ENCODE measurements at places on chromosomes 12 and 14.

GRCh38 chr12:47868041-47868440 is 36.8 kb downstream of the VDR start:
- DNase-seq: no peak

DNA sequence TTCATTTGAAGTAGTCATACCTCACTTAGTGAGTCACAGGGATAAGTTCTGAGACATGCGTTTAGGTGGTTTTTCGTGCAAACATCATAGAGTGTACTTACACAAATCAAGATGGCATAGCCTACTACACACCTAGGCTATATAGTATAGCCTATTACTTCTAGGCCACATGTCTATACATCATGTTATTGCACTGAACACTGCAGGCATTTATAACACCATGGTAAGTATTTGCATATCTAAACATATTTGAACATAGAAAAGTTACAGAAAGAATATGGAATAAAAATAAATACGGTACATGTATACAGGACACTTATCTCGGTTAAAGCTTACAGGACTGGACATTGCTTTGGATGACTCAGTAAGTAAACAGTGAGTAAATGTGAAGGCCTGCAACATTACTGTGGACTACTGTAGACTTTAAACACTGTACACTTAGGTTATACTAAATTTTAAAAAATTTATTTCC is 670.6 kb downstream of the SLC16A7 start:
- DNase-seq: no peak

DNA sequence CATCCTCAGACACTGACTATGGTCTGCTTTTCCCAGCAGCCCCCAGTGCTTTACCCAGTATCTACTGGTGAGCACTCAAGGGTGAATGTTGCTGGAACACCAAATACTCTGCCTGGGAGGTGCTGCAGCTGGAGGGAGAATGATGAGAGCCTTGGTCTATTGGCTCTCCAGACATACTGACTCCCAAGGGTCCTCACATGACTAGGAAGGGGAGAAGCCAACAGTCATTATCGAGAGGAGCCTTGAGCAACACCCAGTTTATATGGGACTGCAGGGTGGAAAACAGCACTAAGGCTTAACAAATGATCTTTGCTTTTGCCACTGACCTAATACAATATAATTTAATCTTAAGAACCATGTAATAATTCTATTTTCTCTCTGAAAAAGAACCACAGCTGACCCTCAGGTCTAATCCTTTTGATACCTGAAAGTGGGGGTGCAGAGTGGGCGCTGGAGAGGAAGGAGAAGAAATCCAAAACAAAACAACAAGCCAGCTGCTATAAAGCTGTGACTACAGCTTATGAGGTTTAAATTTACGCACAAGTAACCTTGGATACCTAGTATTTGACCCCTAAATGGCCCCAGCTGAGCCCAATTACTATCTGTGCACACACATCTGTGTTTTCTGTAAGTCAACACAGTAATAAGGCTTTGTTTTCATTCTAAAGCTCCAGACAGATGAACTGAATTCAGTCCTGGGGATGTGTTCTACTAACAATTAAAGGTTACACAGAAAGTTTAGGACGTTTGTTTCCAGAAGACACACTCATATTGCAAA is 107.8 kb upstream of the GRIP1 start:
- no peak for DNase-seq

DNA sequence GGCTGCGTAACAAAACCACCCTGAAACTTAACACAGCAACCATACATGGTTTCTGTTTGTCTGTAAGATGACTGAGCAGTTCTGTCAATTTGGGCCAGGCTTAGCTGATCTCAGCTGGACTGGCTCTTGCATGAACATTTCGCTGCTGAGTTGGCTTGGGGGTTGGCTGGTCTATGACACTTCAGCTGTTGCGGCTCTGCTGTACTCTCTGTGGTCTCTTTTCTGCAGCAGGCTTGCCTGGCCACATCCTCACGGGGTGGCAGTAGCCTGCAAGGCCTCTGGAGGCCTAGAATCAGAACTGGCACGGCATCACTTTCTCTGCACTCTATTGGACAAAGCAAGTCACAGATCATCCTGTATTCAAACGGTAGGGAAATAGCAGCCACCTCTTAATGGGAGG is 216.2 kb downstream of the BCL11B start:
- DNase-seq: no peak

GRCh38 chr12:67562513-67563287 is 85.8 kb upstream of the DYRK2 start:
- no peak for DNase-seq

- DNase-seq: no peak
These were observed 50.3 kb downstream of the ESRRB start for GRCh38 chr14:76426161-76426696.

DNA sequence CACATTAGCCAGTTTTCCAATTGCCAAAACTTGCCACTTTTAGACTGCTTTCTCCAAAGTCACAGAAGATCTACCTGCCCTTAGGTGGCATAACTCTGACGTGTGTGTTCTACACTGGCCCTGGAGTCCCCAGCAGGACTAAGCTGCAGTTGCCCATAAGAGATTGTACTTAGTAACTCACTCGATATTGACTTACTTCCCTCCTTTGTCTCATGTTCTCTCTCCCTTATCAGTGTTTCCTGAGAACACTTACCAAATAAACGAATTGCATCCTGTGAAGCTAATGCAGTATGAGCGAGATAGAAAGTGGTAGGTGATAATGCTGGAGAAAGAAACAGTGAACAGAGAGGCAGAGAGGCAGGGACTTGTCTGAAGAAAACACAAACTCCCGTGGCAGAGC is 117.2 kb downstream of the NUAK1 start:
- DNase-seq: no peak

- DNase-seq: no peak
These were observed 45.2 kb downstream of the OR9K2 start for GRCh38 chr12:55171445-55171844.

DNA sequence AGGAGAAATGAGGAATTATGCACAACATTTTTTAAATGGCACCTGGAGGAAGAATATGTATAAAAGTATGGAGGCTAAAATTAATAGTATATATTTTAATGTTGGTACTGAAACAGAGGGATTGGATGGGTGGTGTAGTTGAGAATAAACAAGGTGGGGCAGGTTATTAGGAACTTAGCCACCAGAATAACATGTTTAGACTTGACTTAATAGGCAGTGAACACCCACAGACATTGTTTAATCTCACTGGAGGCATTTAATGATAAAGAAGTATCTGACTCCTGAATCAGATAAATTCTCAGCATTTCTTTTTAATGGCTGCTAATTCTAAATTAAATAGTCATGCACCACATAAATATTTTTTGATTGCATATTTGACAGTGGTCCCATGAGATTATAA is 139.7 kb downstream of the CNTN1 start:
- no peak for DNase-seq

DNA sequence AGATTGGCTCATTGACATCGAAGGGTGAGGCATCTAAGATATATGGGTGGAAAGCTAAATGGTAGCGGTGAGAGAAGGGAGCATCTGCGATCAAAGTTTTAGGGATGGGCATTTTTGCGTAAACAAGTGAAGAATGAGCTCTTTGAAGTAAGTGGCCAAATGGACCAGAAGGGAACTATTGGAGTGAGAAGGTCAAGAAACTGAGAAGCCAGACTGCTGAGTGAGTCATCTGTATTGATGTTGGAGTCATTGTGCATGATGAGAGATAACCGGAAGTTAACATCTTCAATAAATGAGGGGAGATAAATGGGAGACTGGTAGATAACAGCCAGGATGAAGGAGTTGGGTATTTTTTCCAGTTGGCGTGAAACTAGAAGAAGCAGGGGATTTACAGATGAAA is 271.9 kb upstream of the PDE3A start:
- DNase-seq: no peak

- no peak for DNase-seq
These were observed 64.5 kb upstream of the MANSC4 start for GRCh38 chr12:27844366-27845090.

GRCh38 chr14:30966415-30967363 is 58.8 kb upstream of the AP4S1 start:
- DNase-seq: no peak

DNA sequence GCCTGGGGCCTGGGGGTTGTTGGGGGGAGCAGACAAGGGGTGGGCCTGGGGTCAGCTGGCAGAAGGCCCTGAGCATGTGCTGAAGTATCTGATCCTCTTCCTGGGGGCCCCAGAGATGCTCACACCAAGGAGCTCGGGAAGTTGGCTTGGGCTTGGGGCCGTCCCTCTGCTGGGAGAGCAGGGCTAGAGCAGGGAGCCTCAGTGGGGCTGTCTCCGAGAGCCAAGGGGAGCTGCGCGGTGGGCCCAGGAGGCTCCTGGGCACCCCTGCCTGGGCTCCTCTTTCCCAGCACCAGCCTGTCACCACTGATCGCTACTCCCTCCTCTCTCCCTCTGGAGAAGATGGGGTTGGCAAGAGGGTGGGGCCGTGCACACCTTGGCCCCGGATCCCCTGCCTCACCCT is 28.3 kb downstream of the BEGAIN start:
- DNase-seq: no peak

DNA sequence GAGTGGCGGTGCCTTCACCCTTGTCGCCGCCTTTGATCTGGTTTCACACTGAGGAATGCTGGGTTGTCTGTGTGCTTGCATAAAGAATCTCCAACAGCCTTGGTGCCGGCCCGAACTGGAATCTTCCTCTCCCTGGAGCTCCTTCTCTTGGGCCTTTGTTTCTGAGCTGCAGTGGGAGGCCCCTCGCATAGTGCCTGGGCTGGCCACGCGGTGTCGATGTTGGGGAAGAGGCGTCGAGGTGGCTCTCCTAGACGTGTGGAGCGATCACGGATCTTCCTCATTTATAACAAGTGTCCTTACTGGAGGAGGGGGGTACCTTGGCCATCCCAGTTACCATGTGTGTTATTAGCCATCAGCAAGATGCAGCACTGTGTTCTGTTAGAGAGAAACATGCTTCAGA is 60.6 kb downstream of the ADGRD1 start:
- DNase-seq: no peak

DNA sequence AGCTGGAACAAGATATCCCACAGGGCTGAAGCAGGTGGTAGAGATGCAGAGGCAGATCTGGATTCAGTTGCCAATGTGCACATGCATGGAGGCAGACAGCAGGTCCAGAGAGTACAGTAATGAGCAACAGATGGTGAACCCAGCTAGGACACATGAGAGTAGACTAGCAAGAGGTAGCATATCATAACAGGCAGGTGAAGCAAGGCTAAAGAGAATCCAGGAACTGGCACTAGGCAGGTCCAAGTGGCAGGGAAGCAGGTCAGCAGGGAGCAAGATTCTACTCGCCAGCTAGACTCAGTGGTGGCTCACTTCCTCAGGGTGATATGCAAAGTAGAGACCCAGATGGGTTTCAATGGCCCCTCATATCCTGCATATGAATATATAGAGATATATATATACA is 15.3 kb upstream of the MYF6 start:
- no peak for DNase-seq

- DNase-seq: no peak
These were observed 115.6 kb downstream of the CCER1 start for GRCh38 chr12:90839346-90839745.

GRCh38 chr12:94585626-94586025 is 64.7 kb downstream of the TMCC3 start:
- DNase-seq: no peak

- DNase-seq: no peak
These were observed 1.8 kb upstream of the MED6 start for GRCh38 chr14:70602254-70602653.
